ENCODE measurements at places on chromosomes 1 and 21.

DNA sequence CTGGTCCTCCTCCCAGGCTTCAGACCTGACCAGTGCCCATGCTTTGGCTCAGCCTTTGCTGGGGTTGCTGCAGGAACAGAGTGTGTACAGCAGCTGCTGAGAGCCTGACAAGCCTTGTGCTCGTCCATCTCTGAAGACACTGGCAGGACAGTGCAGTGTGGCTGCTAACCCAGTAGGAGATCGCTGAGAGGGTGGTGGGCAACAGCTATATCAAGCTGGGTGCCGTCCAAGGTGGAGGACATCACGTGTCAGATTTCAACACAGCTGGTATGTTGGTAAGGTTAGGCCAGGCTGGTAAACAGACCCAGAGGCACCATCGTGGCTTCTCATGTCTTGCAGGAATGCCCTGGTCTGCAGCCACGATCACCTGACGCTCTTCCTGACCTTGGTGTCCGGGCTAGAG, 17.9 kb upstream of the SLC25A34 start:
- no peak for DNase-seq

GRCh38 chr21:43597052-43597451, 62.2 kb downstream of the HSF2BP start:
- no peak for DNase-seq

DNA sequence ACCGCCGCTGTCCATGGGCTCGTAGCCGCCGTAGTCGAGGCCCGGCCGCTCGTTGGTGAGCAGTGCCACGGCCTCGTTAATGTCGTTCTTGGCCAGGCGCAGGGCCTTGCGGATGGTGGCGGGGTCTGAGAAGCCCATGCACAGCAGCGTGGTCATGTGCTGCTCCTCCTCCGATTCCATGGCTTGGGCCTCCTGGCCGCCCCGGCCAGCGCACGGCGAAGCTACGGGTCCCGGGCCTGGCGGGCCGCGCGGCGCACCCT, 300 bp downstream of the USP24 start:
- peak; percentile 38 for DNase-seq

DNA sequence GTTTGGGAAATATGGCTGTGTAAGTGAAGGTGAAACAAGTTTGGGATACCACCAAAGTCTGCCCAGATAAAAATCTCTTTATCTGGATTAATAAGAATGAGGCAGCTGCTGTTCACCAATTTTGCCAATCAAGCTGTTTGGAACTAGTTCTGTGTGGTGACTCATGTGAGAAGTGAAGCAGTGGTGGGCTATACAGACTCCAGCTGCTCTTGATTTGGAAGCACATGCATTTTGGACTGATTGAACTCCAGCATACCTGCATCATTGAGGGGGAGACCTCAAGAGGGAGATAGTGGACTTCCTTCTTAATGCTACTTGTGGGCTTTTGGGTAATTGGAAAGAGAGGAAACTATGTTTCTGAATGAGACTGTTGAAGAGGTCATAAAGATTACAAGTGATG, 99.2 kb upstream of the B3GALT2 start:
- no peak for DNase-seq

Data from endothelial cell (in vitro differentiated cells).